ENCODE measurements at places on chromosomes 7 and 10. TPM values are rescaled to one million over a fixed set of nuclear protein-coding genes. Genes with fewer than 3 reads are reported as not detected.

The CFAP69 gene
- total RNA-seq, result not detected

The HOXA13 gene
- total RNA-seq, result not detected

The TAS2R60 gene
- 0.23 TPM for total RNA-seq

The FAM25A gene
- not detected for total RNA-seq

The VAX1 gene
- not detected for total RNA-seq

The LRIT1 gene
- total RNA-seq, result not detected

The VSIR gene
- 132 TPM for total RNA-seq

The SH2D4B gene
- 0.15 TPM for total RNA-seq

The C10orf90 gene
- total RNA-seq, result not detected

The NCF1 gene
- 5.2 TPM for total RNA-seq

The OR2A1 gene
- total RNA-seq, result 0.13 TPM

The TRPV5 gene
- not detected for total RNA-seq

The EPHA1 gene
- total RNA-seq, result 13.4 TPM
